Neural crest cell (in vitro differentiated cells): ENCODE measurements at places on chromosomes 1 and 21.

GRCh38 chr1:11566042-11566850 is 87.3 kb downstream of the DISP3 start:
- no peak for DNase-seq

DNA sequence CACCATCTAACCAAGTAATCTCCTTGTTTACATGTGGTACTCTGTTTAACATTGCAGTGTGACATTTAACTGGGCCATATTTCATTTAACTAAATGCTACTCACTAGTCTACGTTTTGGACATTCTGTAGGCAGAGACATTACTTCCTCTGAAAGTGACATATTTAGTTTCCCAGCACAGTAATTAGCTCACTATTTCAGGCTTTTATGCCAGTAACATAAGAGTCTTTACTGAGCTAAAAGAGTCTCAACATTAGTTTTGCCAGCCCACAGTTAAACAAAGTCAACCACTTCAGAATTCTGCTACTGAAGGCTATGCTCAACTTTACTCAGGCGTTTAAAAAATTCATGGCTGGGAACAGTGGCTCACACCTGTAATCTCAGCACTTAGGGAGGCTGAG is 2.6 kb upstream of the TNFRSF9 start:
- DNase-seq, result no peak

DNA sequence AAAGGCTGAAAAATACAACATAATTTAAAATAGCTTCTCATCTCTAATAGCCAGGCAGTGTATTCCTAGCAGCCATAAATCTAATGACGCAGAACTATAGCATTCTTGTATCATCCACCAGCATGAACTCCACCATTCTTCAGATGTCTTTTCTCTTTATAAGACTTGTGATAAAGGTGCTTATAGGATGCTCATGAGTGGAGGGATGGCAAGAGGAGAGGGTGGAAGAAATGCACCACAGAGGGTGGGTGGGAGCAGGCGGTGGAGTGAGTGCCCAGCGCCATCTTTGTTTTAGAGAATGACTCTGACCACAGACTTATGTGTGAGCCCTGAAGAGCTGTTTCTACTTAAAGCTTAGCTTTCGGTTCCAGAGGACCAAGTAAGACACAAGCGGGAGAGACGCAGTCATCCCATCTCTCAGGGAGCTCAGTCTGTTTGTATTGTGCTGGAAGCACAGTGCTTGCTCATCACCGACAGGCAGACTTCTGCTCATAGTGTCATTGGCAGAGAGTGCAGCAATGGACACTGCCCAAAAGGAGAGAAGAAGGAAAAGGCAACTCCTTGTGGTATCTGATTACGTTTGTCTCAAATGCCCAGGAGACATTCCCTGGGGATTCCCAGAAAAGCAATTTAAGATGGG is 65.6 kb downstream of the KCNJ15 start:
- no peak for DNase-seq

GRCh38 chr21:33419538-33420123 is 16.4 kb downstream of the IFNGR2 start:
- no peak for DNase-seq

DNA sequence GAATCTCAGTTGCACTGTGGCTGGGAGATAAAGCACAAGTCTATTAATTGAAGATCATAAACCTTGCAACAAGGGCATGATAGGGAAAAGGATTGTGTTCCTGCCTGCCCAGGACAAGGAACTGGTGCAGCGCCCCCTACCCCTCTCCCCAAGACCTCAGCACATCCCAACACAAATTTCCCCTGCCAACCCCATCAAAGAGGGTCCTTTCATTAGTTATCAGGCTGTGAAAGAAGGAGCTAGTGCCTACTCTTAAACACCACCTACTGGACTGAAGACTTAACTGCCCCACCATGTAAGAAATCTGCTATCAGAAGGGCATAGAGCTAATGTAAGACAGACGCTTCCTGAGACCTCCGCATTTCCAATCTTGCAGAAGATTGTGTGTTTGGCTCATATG is 372.6 kb downstream of the AGBL4 start:
- DNase-seq, result no peak

- no peak for DNase-seq
Observed at GRCh38 chr1:214146523-214146922, 134.4 kb upstream of the SMYD2 start.

DNA sequence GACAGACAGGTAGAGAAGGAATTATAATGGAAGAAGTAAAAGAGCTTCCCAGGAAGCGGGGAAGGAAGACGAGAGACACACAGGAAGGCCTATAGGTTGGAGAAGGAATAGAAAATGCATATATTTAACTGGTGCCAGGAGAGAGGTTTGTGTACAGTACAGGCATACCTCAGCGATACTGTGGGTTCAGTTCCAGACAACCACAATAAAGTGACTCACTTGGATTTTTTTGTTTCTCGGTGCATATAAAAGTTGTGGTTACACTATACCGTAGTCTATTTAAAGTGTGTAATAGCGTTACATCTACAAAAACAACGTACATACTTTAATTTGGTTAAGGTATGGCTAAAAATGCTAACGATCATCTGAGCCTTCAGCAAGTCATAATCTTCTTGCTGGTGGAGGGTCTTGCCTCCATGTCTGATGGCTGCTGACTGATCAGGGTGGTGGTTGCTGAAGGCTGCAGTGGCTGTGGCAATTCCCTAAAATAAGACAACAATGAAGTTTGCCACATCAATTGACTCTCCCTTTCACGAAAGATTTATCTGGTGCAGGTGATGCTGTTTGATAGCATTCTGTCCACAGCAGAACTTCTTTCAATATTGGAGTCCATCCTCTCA is 16.0 kb downstream of the YARS1 start:
- no peak for DNase-seq
